ENCODE measurements at places on chromosomes 13 and 19. TPM values are rescaled to one million over a fixed set of nuclear protein-coding genes. Genes with fewer than 3 reads are reported as not detected.

The FFAR1 gene
- 0.18 TPM for total RNA-seq

The B3GNT3 gene
- not detected for total RNA-seq

The KLK6 gene
- not detected for total RNA-seq

The HRC gene
- not detected for total RNA-seq

The SBSN gene
- total RNA-seq: not detected

The SPRED3 gene
- 2.6 TPM for total RNA-seq

The ZIC2 gene
- 0.08 TPM for total RNA-seq

The FAM83E gene
- 7.3 TPM for total RNA-seq
